ENCODE measurements at places on chromosomes 2 and 18.

DNA sequence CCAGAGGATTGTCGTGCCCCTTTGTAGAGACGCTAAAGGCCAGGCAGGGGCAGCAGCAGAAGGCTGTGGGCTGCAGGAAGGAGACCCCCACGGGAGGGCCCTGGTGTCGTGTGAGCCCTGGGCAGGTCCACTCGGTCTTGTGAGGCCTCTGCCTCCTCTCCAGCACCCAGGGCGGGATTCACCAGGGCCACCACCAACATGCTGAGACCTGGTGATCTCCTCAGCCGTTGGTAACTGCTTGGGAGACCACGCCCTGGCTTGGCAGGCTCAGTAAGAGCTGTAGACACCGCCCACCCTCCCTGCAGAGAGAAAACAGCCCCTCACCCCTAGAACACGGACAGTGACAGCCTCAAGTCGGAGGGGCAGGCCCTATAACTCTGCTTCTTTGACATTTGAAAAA, 21.1 kb downstream of the MBP start:
- DNase-seq, result no peak

DNA sequence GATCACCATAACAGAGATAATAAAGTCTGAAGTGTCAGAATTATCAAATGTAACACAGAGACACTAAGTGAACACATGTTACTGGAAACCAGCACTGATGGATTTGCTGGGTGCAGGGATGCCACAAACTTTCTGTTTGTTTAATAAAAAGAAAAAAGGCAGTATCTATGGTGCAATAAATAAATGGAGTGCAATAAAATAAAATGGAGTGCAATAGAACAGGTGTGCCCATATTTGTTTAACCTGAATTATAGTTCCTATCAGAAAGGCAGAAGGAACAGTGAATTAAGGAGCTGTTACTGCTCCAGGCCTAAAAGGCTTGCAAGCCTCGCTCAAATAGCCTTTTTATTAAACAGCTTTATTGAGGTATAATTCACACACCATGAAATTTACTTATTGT, 81.0 kb upstream of the KIDINS220 start:
- no peak for DNase-seq

GRCh38 chr2:46942143-46942526, 26.5 kb upstream of the MCFD2 start:
- no peak for DNase-seq

DNA sequence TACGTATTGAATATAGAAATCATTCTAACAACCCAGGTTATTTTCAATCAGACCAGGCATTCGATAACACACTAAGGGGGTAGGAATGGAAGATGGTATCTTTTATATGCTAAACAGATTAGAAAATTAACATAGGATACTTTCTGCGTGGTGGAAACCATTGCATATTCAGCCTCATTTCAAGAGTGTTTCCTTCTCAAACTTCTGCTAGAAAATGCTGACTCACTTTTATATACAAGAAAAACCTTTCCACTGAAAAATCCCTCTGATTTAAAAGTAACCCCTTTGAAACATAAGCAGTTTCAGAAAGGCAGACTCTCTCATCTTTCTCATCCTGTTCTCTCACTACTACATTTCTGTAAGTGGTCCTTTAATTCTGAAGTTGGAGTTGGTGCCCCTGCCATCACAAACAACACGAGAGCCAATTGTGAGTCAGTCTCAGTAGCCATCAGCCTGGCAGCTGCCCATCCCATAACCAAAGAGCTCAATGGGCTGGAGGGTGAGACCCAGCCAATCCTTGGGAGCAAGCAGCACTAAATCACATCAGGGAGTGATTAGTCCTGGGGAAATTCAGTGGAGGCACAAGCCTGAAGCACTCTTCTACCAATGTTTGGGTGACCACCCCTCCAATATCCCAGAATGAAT, 343.1 kb downstream of the CELF4 start:
- no peak for DNase-seq

DNA sequence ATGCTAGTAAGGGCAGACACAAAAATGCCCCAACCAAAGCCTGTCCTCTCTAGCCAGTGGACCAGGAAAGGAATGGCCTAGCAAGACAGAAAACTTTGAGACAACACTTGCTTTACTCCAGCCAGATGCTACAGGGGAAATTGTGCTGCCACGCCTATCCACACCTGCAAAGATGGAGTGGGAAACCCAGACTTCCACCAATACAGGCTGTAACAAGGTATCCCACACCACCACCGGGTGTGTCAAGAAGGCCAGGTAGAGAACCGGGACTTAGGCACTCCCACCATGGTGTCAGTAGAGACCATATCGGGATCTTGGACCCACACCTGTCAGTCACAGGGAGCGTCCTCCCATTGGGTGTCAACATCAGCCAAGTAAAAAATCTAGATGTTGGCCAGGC, 16.2 kb upstream of the ESPNL start:
- no peak for DNase-seq

DNA sequence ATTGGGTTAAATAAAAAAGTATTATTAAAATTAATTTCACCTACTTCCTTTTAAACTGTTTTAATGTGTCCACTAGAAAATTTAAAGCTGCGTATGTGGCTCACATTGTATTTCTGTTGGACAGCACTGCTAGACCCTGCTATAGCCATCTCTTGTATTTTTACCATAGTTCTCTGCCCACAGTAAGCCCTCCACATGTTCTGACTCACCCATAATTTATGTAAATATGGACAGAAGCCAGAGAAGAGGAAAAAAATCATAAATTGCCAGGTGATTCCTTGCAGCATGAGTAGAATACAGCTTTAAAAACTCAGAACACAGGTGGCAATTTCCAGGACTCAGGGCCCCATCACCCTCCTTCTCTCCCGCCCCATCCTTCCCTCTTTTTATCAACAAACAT, 142.4 kb upstream of the MEX3C start:
- DNase-seq, result no peak

DNA sequence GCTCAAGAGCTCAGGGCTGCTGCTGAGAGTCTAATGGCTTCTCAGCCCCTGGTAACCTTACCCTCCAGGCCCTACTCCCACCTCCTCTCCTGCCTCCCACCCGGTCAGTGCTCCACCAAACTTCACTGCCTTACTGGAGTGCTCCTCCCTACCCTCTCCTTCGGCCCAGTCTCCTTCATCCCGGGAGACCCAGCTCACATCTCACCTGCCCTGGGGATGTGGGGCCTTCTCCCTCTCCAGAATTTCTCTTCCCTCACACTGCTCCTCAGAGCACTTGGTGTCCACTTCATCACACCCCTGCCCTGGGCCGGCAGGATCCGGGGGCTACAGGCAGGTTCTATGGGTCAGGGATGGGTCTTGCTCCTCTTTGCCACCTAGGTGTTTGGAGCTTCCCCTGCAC, 21.6 kb downstream of the PTPN18 start:
- no peak for DNase-seq

GRCh38 chr18:22551536-22552151, 133.9 kb upstream of the CTAGE1 start:
- DNase-seq, result no peak

DNA sequence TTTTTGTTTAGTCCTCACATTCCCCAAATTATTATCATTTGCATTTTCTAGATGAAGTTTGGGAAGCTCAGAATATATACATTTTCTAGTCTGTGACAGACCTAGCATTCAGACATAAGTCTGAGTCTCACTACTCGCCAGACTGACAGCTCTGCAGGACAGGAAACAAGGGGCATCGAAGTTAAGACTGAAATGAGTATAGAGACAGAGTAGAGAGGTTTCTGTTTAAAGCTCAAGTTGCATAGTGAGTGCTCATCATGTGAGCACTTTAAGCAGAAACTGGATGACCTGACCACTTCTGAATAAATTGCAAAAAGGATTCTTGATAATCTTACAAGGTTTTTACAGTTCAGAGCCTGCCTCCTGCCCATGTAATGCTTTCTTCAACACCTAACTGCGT, 1.1 kb downstream of the HADHB start:
- no peak for DNase-seq

- DNase-seq, result no peak
Measured at GRCh38 chr18:44708451-44709083, 27.9 kb downstream of the SETBP1 start.

DNA sequence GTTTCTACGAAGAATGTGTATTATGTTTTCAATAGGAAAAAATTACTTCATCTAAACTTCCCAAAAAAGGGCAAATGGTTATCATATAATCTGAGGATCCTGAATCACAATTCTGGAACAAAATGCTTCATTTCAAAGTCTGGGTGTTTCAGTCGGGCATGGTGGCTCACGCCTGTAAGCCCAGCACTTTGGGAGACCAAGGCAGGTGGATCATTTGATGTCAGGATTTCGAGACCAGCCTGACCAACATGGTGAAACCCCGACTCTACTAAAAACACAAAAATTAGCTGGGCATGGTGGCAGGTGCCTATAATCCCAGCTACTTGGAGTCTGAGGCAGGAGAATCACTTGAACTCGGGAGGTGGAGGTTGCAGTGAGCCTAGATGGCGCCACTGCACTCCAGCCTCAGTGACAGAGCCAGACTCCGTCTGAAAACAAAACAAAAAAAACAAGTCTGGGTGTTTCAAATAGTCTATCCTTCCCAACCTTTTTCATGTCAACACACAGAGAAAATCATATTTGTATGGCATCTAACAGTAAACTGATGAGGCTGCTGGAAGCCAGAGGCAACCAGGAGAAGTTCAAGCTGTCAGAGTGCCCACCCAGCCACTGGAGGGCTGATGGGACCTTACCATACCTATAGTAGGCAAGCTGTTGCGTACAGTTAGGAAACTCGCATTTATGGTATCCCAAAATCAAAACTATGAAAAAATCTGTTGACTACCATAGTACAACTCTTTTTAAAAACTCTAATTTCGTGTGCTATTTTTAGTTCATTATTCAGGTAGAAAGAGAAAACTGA, 14.6 kb downstream of the NBAS start:
- no peak for DNase-seq

GRCh38 chr18:39178166-39178565, 1612.6 kb upstream of the CELF4 start:
- no peak for DNase-seq

DNA sequence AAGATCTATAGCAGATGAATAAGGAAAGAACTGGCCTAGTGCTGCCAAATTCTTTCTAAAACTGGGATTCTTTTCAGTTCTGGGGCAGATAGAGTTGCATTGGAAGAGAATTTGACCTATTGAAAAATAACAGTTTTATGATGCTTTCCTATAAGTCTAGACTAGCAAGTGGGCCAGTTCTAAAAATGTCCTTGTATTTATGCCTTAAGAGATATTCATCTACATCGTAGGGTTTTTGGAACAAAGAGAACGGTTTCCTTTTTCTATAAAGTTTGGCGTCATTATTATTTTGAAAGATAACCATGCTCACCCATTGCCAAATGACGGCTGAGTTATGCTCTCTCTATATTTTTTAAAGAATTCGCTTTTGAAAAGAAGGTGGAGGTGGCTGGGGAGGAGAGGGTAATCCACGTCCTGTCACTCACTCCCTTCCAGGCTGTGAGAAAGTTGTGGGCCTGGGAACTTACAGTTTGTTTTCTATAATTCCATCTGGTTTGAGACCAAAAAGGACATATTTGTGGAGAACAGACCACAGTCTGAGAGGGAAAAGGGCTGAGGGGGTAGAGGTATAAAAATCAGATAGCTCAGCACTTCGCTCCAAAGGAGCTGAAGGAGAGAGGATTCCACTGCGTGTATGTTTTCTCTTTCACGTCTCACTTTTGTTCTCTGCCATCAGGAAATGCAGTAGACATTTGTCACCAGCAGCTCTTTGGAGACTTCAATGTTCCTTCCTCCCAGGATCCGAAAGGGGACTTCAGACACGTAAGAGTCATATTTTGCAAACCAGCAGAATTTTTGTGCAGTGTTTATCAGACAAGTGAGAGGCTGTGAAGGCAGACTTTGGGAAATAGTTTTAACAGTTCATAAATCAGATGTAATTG, 281.9 kb upstream of the FN1 start:
- no peak for DNase-seq

DNA sequence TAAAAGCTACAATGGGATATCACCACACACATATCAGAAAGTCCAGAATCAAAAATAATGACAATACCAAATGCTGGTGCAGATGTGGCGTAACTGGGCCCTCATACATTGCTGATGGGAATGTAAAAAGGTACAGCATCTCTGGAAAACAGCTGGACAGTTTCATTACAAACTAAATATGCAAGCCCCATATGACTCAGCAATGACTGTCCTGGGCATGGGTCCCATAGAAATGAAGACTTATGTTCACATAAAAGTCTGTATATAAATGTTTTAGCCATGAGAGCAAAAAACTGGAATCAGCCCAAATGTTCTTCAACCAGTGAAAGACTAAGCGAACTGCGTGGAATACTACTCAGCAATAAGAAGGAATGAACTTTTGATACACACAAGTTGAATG, 56.7 kb downstream of the ALPK2 start:
- no peak for DNase-seq
